Tongue (tissue), 3 donors: ENCODE measurements at places on chromosomes 2 and 18. TPM values are rescaled to one million over a fixed set of nuclear protein-coding genes. Genes with fewer than 3 reads are reported as not detected.

GRCh38 chr2:39313575-39313974 is 69.8 kb upstream of the CDKL4 start:
- DNase-seq: no peak

- DNase-seq: no peak
Observed at GRCh38 chr18:79572093-79572780, 107.4 kb upstream of the CTDP1 start.

- no peak for DNase-seq
Observed at GRCh38 chr18:74139888-74140287, 7.7 kb downstream of the FBXO15 start.

DNA sequence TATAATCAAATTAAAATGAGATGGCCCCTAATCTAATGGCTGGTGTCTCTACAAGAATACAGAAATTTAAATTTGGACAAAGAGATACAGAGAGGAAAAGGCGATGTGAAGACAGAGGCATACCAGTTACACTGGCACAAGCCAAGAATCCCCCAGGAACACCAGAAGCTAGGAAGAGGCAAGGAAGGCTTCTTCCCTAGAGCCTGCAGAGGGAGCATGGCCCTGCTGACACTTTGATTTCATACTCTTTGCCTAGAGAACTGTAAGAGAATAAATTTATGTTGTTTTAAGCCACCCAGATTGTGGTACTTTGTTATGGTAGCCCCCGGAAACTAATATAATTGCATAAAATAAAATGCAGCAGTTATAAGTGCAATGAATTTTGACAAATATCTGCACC is 671.4 kb downstream of the MBD2 start:
- no peak for DNase-seq

DNA sequence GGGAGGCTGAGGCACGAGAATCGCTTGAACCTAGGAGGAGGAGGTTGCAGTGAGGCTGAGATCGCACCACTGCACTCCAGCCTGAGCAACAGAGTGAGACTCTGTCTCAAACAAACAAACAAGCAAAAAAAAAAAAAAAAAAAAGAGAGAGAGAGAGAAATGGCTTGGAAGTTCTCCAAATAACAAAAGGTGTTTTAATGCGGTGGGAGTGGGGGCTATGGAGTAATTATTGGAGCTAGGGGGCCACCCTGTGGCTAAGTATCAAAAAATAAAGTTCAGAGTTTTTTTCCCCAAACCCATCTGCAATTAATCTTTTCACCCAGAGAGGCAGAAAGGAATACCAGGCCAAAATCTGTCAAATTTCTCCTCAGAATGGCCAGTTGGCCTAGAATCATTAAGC is 23.0 kb upstream of the CEP68 start:
- peak; percentile 39 for DNase-seq

DNA sequence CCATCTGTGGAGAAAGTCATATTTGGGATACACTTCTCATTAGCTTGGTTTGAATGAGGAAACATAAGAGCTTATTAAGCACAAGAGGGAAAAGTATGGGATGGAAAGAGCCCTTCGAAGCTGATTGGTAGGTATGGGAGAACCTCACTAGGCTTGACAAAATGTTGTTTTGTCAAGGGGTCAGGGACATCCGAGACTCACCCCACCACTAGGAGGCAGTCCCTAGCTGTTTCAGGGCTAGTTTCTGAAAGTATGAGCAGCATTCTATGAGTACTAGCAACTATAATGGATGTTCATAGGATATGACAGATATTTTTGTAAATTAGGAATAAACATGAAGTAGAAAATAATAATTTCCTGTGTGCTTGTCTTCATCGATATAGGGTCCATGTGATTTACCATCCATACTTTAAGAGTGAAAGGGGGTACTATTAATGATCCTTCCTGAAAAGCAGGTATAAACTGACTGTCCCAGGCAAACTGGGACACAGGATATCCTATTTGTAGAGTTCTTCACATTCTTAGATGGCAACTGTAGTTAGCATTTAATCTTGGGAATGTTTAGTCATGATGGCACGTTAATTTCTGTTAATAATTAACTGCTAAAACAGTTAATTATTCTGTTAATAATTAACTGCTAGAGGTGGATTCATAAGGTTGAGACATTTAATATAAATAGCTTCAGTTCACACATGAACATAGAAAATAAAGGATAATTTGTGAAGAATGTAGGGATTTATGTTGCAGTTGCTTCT is 28.4 kb downstream of the OTX1 start:
- no peak for DNase-seq

DNA sequence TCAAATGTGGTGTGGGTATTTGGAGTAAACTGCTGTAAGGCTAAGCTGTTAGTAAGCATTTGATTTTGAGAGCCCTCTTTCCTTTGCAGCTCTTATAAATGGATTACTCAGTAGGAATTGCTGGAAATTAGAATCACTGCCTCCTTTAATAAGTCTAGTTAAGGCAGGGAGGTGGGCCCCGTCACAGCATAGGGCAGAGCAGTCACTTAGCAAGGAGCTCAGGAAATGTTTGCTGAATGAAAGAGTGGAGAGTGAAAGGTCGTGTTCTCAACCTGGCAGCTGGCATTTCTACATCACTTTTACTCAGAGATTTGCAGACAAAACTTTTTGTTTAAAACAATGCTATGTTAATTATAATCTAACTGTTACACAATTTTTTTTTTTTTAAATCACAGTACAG is 25.5 kb downstream of the ITGA6 start:
- DNase-seq: no peak

The DPP4 gene
- 3.2 TPM for total RNA-seq

The PROKR1 gene
- total RNA-seq: 1.0 TPM

DNA sequence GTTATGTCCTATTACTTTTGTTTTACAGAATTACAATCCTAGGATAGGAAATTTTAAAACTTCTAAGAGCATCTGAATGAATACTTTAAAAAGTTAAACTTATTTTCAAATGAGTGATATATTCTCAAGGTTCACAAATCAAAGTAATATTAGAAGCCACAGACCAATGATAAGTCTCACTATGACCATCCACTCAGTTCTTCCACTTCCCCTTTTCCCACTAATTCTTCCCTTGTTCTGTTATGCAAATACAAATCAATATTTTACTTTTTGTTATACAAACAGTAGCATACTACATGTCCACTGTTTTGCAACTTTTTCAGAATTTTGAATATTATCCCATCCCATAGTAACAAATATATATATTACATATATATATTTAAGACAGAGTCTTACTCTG is 20.2 kb downstream of the USP37 start:
- no peak for DNase-seq

DNA sequence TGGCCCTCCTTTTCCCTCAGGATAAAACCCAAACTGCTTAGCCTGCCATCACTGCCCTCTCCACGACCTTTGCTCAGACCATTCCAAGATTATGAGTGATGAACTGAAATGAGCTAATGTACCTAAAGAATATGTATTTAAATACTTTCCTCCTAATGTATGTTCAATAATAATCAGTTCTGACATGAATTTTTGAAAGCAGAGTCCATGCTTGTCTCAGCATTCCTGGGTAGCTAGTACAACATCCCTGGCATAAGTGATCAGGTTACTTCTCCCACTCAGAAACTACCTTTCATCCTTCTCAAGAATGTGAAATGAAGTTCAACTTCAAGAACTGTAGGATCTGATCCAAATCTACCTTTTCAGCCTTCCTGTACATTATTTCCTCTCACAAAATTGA is 103.6 kb downstream of the UNC80 start:
- DNase-seq: no peak

DNA sequence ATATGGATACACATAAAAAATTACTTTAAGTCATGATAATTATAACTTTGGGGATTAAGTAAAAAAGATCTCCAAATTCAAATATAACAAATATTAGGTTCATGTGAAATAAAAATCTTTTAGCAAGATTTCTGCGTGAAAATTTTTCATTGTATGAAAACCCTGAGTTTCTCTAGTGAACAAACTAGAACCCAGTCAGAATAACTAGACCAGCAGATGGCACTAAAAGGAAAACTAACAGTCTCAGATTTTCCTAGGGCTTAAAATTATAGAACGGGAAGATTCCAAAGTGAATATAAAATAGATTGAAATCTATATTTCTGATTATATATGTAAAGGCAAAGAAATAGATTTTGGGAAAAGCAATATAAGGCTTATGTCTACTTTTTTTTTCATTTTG is 43.3 kb downstream of the TMEM200C start:
- DNase-seq: no peak

GRCh38 chr2:147386284-147386683 is 458.5 kb upstream of the ACVR2A start:
- DNase-seq: no peak

DNA sequence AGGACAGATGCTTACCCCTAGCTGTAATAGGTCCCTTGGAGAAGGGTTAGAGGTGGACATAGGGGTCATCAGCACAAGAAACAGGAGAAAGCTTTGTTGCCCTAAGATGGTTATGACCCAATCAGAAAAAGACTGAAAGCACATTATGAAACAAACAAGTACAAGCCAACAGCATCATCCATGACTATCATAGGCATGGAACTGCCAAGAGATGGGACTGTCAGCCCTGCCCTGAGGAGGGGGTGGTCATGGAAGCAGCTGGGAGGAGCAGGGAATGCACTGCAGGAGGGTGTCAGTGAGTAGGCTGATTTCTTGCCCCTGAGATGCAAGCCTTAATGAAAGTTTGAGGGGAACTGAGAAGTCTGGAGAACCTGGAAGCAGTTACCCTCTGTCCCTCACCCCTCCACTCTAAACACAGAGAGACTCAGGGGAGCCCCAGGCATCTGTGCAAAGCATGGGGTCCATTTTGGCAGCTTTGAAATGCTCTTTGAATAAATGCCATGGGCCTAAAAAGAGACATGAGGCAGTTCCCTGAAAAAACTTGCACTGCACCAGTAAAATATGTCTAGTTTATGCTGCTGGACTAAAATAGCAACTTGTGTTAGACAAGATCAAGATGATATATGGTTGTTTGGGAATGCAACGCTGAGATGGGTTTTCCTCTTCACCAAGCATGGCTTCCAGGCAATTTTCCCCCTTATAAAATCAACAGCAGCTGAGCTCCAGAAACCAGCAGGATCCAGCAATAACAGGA is 122.7 kb upstream of the ZFP36L2 start:
- peak; percentile 67 for DNase-seq
